Effector CD4-positive, alpha-beta T cell (primary cell): ENCODE measurements at places on chromosomes 12 and 14.

GRCh38 chr12:47885566-47885965 lies 19.2 kb downstream of the VDR start:
- no peak for DNase-seq

GRCh38 chr12:25971654-25972041 lies 13.2 kb downstream of the RASSF8 start:
- no peak for DNase-seq

GRCh38 chr12:120940006-120940405 lies 35.8 kb upstream of the SPPL3 start:
- no peak for DNase-seq

- DNase-seq, result no peak
These were observed 2.2 kb downstream of the NELL2 start for GRCh38 chr12:44873898-44874297.

- DNase-seq, result peak; percentile 72
These were observed 15.4 kb downstream of the SELPLG start for GRCh38 chr12:108618079-108618952.

DNA sequence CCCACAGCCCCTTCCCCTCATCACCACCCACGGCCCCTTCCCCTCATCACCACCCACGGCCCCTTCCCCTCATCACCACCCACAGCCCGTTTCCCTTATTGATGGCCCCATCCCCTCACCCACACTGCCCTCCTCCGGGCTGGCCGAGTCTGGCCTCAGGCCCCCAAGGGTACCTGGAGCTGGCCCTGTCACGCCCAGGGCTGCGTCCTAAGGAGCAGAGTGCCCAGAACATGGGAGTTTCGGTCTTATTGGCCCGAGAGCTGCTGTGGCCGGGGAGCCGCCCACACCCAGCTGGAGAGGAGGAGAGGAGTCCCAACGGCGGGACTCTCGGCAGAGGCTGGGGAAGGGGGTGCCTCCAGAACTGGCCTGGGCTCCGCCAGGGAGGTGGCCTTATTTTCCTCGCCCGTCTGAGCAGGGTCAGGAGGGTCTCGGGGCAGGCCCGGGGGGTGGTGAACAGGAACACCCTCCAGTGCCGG lies 182.3 kb downstream of the KIF26A start:
- no peak for DNase-seq

DNA sequence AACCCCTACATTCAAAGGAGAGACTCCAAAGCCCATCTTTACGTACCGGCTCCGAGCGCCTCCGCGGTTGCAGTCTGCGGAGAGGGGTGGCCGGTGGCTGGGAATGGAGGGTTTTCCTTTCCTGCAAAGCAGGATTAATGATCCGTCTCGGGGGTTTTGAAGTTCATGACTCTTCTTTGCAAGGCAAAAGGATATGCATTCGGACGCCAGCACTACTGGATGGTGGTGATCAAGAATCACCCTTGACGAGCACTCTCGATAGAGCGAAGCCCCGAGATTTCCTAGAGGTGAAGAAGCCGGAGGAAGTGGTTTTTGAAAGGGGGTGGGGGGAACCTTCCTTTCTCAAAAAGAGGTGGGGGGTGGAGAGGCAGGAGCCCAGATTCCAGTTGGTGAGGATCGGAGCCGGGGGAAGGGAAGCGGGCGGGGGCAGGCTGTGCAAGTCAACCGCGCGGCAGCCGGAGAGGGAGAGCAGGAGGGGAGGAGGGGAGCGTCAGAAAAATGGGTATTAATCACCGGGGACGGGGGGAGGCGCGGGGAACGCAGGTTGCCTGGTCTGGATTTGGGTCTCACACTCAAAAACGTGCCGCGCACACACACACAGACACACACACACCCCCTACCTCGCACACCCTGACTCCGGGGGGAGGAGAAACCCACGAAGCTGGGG lies at the start of gene GRIN2B:
Gene GRIN2B (minus strand): TSS at position 307 of the 667 bp plus-strand sequence. CDS start 115,394 bp downstream, outside the sequence.
- no peak for DNase-seq

- no peak for DNase-seq
These were observed 39.4 kb downstream of the ZFHX2 start for GRCh38 chr14:23512156-23512555.

DNA sequence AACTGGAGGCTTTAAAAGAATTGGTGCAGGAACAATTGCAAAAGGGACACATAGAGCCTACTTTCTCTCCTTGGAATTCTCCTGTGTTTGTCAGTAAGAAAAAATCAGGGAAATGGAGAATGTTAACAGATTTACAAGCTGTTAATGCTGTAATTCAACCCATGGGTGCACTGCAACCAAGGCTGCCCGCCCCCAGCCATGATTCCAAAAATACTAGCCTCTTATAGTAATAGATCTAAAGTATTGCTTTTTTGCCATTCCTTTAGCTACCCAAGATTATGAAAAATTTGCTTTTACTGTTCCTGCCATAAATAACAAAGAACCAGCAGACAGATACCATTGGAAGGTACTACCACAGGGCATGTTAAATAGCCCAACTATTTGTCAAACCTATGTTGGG lies 15.3 kb upstream of the OR8S1 start:
- no peak for DNase-seq

DNA sequence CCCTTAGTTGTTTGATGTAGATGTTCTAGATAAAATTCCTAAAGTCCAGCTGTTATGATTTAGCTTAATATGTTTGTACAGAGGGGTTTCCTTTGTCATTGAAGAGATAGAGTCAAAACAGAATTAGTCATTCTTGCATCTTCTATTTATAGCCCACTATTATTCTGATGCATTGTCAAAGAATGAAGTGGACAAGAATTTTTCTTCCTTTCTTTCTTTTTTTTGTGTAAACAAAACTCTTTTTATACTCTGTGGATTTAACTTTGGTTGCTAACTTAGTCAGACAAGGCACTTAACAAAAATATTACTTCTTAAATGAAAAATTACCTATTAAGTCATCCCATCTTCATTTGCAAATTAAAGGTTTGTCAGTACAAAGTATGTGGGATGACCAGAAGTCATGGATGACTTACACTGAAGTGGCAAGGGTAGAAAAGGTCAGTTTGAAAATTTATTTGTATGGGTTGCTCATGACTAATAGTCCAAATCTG lies 215.6 kb upstream of the DDHD1 start:
- DNase-seq, result no peak

GRCh38 chr12:132115500-132115899 lies 28.6 kb downstream of the DDX51 start:
- no peak for DNase-seq

DNA sequence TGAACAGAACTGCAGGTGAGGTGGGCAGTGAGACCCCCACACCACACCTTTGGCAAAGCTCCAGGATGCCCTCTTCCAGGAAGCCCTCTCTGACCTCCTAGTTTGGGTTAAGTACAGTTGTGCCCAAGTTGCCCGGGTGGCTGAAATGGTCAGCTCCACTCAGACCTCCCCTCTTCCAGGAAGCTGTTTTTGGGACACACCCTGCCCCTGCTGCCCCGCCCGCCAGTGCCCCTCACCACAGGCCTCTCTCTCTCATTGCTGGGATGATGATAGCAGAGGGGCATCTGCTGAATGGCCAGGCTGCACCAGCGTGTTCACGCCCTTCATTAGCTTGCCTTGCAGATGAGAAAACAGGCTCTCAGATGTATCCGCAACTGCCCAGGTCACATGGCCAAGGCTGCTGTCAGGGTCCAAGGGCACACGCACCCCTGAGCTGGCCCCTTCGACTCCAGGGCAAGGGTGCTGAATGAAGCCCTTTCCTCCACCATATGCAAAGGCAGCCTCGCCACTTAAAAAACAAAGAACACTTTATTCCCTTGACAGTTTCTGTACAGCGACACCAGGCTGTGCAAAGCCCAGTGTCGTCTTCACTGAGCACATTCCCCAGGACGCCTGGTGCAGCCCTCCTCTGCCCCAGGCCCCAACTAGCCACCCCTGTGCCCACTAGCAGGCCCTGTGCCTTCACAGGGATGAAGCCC lies 15.5 kb downstream of the SLC25A29 start:
- DNase-seq, result no peak

- DNase-seq, result no peak
These were observed 30.7 kb downstream of the GRIP1 start for GRCh38 chr12:66648033-66648735.

GRCh38 chr12:325906-326305 lies 63.2 kb downstream of the KDM5A start:
- no peak for DNase-seq

DNA sequence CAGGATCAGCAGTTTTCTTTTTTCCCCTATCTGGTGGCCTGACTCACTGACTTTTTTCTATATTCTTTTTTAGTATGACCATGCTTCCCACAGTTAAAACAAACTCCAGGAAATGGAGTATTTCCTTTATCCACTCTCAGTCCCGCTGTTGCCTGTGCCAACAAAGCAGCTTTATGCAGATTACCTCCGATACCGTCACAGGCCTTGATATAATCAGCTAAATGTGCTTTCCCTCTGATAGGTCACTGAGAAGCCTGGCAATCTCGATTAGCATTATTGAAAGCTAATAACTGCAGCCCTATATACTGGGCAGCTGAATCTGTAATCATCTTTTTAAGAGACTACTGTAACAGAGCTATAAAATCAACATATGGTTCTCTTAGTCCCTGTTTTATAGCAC lies 243.6 kb downstream of the KIF21A start:
- DNase-seq, result no peak

- no peak for DNase-seq
These were observed 63.4 kb downstream of the DACT1 start for GRCh38 chr14:58701156-58701555.

- DNase-seq, result no peak
These were observed 192.6 kb upstream of the LHX5 start for GRCh38 chr12:113664224-113664681.

GRCh38 chr12:83015390-83016217 lies 328.9 kb downstream of the TMTC2 start:
- no peak for DNase-seq

GRCh38 chr14:22112004-22112403 lies 438.4 kb upstream of the OR4E1 start:
- DNase-seq, result peak; percentile 34

DNA sequence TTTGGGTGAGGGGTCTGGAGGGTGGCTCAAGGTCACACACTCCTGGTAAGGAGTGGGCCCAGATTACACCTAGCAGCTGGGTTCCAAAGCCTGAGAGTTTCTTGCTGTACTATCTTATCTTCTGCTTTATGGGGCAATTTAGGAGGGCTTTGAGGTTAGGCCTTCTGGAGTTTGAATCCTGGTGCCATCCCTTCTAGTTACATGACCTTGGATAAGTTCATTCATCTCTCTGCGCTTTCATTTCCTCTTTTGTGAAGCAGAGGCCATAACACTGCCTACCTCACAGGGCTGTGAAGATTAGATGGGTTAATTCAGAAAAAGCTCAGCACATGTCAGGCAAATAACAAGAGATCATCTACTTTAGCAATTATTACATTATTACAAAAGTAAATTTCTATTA lies 7.4 kb upstream of the KRT77 start:
- no peak for DNase-seq

- DNase-seq, result no peak
These were observed 153.8 kb downstream of the MED13L start for GRCh38 chr12:116123451-116124258.

DNA sequence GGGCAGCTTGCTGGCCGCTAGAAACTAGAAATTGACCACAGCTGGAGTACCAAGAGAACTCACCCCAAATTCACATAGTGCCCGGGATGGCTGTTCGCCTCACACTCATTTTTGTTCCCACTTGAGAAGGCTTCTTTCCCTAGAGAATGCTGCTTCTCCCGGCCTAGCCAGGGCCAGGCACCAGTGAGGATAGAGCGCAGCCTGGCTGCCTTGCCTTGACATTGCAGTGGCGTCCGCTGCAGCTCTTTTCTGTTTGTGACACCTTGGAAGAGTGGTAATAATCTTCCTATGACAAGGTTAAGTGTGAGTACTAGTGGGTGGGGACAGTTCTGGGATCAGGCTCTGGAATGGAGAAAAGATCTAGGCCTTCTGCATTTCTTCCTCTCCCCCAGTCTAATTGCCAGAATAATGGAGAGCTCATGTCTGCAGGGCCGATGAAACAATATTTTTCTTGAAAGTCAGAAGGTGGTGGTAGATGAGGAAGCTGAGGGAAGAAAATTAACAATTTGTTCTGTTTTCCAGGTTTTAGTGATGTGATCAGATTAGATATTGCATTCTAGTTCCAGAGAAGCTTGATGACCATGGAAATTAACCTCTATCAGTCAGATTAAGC lies 3.7 kb downstream of the TMEM253 start:
- peak; percentile 56 for DNase-seq

DNA sequence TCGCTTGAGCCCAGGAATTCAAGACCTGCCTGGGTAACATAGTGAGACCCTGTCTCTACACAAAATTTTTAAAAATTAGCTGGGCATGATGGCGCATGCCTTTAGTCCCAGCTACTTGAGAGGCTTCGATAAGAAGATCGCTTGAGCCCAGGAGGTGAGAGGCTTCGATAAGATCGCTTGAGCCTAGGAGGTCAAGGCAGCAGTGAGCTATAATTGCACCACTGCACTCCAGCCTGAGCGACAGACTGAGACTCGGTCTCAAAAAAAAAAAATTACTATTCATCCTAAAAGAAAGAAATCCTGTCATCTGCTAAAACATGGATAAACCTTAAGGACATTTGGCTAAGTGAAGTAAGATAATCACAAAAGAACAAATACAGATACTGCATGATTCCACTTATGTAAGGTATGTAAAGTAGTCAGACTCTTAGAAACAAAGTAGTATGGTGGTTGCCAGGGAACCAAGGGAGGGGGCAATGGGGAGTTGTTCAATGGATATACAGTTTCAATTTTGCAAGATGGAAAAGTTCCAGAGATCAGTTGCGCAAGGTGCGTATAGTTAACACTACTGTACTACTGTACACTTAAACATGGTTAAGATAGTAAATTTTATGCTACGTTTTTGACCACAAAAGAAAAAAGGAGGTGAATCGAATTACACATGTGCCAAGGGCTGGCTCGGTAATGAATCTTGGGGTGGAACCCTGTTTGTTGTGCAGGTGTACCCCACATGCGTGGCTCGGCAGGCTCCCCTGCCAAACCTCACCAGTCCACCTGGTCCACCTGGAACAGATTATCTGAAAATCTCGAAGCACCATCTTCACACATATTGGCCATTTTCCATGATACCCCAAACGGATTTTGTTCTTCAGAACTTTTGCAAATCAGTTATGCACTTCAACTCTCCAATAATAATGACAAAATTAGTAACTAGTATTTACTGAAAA lies 18.3 kb upstream of the ATP2A2 start:
- no peak for DNase-seq

DNA sequence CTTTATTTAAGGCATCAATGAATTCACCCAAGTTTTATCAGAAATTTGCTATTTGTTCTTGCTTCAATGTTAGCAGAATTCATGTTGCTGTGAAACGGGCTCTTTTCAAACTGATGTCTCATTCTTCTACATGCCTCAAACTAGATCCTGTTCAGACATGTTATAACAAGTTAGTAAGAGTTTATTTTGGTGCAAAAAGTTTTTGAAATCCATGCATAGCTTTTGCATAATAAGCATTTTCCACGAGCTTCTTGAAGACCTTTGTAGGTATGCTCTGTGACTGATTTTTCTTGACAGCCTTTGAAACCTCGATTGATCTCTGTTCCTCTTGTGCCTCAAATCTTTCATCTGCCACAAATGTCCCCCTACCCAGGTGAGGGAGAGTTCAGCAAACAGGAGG lies 275.2 kb downstream of the FOXN3 start:
- no peak for DNase-seq

DNA sequence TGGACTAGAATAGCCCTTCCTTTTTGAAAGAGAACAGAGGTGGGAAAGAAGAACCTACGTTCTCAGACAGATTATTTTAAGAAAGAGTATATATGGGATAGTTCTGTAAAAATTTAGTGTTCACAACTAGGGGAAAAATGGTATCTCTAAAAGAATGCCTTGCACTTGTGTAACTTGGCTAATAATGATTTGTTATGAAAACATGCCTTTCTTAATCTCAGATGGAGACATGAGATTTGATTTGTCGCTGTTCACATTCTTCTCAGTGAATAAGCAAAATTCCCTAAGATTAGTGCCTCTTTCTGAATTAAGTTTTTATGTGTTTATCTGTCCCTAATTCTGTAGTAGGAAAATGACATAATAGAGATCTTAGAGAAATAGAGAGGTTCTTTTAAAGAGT lies 100.8 kb downstream of the USP15 start:
- no peak for DNase-seq
